NCI-H446 treated with DMSO at 0.1 percent for 48 hours (cell line): ENCODE measurements at places on chromosomes 7 and 10.

DNA sequence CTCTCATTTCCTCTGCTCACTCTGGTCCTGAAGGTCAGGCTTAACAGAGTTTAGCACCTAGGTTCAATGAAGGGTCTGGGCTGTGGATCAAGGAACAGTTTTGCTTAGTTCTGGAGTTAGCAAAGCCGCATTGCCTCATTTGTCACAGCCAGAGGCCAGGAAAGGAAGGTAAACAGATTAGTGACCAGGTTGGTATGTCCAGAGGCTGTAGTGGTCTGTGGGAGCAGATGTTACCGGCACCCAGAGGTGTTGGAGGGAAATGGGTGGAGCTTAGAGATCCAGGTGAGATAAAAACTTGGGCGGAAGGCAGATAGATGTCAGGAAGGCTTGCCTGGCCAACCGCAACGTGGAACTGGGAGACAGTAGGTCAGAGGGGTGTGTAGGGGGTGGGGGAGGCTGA lies 36.6 kb upstream of the ZMIZ2 start:
- no peak for DNase-seq

- DNase-seq: peak; percentile 87
Measured at GRCh38 chr10:73887294-73888039, 13.1 kb upstream of the CAMK2G start.

DNA sequence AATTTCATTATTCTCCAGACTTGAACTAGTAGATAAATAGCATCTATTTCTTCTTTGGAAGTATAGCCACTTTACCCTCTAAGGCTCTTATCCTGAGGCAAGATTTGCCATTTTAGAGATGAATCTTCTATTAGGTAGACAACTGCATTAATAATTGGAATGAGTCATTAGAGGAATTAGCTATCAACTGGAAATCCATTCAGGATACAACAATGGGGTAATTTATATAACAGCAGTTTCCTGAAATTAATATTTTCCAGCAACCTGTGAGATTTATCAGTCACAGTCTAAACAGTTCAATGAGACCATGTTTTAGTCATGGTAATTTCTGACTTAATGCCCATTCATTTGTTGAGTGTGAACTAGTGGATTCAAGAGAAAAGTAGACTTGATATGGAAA lies 928.6 kb upstream of the MBL2 start:
- DNase-seq: no peak

DNA sequence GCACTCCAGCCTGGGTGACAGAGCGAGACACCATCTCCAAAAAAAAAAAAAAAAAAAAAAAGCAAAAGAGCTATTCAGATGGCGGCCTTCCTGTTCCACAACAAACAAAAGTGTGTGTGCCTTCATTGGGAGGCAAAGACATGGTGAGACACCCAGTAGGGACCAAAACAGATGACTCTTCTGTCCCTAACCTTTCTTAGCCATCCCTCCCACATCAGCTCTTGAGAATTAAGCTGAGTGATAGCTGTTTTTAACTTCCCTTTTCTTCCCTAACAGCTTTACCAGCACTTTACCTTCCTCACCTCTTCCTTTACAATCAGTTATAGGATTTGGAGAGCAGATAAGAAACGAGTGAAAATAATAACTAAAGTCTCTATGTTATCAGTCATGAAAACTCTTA lies 48.2 kb downstream of the ARMH3 start:
- DNase-seq: no peak

DNA sequence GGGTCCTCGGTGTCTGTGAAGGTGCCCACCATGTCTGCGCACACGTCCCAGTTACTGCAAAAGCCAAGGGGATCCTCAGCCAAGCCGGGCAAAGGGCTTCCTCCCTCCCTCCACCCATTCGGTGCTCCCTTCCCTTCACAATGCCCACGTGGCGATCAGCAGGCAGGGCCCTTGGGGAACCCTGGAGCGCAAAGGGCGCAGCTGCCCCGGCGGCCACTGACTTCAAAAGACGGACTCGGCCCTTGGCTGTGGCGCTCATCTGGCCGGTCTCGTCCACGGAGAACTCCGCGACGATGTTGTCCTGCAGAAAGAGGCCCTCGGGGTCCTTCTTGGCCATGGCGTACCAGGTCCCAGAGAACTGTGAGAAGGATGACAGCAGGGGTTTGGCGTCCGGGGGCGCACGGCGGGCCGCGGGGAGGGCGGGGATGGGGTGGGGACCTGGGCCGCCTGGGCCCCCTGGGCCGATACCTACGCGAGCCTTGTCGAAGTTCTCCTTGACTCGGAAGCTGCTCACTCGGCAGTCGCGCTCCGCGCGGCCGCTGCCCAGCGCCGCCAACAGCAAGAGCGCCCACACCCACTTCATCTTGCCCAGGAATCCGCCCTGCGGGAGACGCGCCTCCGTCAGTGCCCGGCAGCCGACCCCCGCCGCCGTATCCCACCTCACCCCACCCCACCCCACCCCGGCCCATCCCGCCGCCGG lies 439 bp downstream of the RBP4 start:
- DNase-seq: no peak

DNA sequence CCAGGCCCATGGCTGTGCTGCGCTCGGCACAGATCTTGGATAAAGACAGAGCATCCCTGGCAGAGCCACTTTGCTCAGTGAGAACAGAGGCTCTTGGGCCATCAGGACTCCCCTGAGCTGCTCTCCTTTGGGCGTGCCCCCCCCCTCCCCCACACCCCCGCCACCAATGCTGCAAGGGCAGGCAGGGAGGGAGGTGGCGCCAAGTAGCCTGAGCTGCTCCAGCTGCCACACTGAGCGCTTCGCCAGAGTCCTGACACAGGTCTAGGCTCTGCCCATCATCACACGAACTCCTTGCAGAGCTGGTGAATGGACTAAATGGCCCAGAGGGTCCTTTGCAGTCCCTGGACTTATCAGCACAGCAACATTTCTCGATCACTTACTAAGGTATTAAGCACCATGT lies 12.5 kb downstream of the AKR1B1 start:
- no peak for DNase-seq

- DNase-seq: no peak
Measured at GRCh38 chr10:29756451-29756850, 121.7 kb upstream of the SVIL start.

DNA sequence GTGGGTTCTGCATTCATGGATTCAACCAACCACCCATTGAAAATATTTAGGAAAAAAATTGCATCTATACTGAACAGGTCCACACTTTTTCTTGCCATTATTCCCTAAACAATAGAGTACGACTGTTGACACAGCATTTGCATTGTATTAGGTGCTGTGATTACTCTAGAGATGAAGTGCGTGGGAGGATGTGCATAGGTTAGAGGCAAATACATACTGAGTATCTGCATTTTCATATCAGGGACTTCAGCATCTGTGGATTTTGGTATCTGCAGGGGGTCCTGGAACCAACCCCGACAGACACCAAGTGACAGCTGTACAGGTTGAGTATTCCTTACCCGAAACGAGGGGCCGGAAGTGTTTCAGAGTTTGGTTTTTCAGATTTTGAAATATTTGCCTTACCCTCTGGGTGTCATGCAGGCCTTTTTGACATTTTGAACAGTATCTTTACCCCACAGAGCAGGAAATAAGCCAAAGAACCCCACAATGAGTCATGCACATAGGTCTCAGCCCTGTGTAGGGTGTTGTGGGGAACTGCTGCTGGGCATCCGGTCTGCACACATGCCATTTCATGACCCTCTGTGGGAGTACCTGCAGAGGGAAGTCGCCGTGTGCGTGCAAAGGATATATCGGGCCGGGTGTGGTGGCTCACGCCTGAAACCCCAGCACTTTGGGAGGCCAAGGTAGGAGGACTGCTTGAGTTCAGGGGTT lies 14.5 kb downstream of the NUDT5 start:
- no peak for DNase-seq

- no peak for DNase-seq
Measured at GRCh38 chr7:50795831-50796230, 13.1 kb upstream of the GRB10 start.

DNA sequence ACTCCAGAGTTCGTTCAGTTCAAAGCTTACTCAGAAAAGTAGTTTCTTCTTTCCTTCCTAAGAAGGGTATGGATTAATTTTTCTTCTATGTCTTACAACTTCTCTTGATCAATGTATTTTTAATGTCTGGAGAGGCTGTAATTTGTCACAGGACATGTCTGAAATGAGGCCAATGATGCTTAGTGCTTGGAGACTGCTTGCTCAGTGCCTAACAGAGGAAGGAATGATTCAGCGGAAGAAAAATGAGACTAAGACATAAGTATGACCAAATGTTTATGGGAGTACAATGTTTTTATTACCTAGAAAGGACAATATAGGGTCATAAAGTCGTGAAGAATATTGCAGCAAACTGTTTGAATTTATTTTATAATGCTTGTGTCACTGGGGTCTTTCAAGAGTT lies 43.3 kb downstream of the GPR37 start:
- DNase-seq: no peak

- DNase-seq: no peak
Measured at GRCh38 chr10:35462491-35462934, 126.2 kb downstream of the CCNY start.

GRCh38 chr7:144957998-144958397 lies 122.1 kb upstream of the TPK1 start:
- no peak for DNase-seq

DNA sequence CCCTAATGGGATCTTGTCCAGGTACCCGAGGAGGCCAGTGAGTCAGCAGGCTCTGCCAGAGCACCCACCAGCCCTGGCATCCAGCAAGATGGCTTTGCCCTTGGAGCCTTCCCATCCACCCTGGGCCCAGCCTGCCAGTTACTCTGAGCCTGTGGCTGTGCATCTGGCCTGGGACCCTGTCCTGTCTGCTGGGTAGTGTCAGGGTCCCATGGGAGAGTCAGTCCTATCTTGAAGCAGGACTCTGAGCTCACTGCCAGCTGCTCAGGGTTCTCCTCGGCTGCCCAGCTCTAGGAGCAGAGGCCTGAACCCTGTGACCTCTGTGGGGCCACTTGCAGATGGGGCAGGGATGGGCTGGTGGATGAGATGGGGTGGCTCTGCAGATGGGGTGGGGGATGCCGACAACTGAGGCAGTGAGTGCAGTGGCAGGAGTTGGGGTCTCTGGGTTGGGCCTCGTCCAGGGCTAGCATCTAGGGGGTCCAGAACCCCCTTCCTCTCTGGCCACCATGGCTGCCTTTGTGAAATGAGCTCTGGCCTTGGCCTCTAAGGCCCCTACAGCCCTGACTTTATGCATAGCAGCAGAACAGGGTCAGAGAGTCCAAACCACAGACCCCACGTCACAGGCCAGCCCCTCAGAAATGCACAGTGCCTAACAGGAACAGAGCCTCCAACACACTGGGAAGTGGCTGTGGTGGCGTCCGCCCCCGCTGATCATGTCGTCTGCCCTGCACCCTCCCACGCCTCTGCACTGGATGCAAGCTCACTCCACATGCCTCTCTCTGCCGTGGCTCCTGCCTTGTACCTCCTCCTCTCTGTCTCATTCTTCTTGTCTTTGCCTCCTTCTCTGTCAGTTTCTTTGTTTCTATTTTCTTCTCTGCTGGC lies 88.1 kb upstream of the RET start:
- DNase-seq: no peak

- DNase-seq: no peak
Measured at GRCh38 chr7:149825567-149826343, 12.4 kb upstream of the ZNF862 start.

DNA sequence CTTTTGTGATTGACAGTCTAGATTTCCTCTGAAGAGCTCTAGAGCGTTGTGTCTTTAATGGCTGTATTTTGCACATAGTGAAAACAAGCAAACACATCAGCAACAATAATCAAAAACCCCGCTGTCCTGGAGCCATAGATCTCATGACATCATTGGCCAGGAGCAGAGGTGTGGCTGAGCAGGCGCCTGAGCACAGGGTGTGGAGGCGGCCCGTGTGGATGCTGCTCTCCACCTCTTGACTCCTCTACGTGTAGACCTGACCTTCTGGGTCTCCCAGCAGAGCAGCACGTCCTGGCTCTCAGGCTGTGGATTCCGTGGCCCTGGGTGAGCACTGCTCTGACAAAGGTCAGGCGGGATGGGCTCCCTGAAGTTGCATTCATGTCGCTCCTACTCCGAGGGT lies 63.0 kb upstream of the INSYN2A start:
- DNase-seq: no peak

- no peak for DNase-seq
Measured at GRCh38 chr7:104772405-104773345, 241.3 kb upstream of the KMT2E start.

DNA sequence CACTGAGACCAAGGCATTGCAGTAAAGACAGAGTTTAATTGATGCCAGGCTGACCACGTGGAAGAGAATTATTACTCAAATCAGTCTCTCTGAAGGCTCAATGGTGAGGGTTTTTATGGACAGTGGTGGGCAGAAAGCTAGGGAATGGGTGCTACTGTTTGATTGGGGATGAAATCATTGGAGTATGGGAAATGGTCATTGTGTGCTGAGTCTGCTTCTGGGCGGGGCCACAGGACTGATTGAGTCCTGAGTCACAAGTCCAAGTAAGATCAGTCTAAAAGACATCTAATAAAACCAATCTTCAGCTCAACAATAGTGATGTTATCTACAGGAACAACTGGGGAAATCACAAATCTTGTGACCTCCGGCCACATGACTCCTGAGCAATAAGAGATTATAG lies 868.4 kb downstream of the SORCS3 start:
- DNase-seq: no peak

GRCh38 chr10:14742815-14743214 lies 31.9 kb downstream of the FAM107B start:
- DNase-seq: no peak

GRCh38 chr10:11715815-11716494 lies 26.2 kb upstream of the ECHDC3 start:
- DNase-seq: no peak

- DNase-seq: no peak
Measured at GRCh38 chr7:3056234-3057065, 12.8 kb upstream of the CARD11 start.

DNA sequence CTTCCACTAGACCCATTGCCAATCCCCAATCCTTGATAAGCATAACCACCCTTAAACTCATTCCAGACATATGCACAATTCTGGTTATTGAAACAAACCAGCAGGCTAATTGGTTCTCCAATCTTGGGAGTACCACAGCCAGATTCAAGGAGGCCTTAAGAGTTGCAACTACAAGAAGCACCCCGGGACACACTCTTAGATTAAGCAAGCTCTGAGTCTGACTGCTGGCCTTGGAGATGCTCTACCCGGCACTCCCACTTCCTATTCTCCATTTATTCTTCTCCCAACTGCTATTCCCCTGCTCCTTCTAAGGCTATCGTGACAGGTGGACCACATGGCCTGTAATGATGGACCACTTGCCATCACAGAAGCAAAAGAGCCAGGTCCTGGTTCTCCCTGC lies 40.3 kb downstream of the CYTH3 start:
- DNase-seq: no peak
